ENCODE measurements at places on chromosomes 11 and 22.

DNA sequence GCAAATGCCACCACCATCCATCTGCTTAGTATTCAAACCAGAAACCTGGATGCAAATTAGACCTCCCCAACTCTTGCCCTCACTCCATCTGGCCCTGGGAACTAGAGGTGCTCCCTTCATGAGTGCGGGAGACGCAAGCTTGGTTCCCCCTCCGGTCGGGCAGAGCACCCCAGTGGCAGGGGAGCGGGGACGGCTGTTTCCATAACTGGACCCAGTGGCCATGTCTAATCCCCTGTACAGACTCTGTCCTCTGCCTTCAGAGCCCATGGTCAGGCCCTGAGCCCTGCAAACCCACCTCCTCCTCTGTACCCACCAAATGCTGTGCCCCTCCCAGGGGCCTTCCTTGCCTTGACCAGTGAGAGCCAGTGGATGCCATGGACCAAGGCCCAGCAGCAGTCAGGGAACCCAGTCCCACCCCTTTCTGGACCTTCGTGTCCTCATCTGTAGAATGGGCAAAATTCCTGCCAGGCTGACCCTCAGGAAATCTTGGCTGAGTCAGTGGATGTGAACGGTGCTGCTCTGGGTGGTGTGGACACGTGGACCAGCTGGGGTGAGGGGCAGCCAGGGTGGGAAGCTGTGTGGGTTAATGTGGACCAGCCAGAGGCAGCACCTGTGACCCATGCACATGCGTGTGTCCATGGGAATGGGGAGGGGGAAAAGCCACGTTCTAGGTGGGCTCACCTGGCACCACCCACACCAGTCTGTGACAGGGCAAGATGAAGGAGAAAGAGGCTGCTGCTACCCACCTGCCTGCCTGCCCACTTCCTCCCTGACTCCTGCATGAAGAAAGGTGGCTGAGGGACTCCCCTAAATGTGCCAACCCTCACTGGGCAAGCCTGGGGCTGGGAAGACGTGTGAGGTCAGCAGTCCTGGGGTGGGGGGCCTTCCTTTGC lies 72.8 kb downstream of the LRRC32 start:
- no peak for DNase-seq

DNA sequence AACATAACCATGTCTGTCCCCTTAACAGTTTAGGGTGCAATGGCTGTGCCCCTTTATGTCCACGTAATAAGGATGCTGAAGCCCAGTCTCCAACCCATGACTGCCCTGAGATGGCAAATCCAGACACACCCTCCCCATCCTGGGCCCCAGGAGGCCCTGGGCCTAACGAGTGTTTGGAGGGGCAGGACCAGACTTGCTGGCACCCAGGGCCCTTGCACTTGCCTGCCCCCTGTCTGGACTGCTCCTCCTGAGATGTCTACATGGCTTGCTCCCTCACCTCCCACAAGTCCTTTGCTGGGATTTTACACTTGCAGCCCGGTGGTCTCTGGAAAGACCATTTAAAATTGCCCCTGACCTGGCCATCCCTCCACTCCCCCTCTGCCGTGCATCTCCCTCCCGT lies 132.2 kb upstream of the NECTIN1 start:
- DNase-seq, result no peak

DNA sequence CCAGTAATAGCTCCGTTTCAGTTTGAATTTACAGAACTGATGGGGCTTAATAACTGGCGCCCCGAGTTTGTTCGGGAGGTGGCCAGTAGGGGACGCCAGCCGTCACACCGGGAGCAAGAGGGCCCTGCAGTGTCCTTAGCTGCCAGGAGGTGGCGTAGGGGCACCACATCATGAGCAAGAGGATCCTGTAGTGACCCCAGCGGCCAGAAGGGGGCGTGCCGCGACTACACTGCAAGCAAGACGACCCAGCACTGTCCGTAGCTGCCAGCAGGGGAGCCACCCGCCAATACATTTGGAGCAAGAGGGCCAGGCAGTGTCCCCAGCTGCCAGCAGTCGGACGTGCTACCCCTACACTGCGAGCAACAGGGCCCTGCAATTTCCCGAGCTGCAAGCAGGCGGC lies 663.7 kb upstream of the B3GAT1 start:
- no peak for DNase-seq

- no peak for DNase-seq
Measured at GRCh38 chr22:50205781-50206569, 5.2 kb downstream of the SELENOO start.

DNA sequence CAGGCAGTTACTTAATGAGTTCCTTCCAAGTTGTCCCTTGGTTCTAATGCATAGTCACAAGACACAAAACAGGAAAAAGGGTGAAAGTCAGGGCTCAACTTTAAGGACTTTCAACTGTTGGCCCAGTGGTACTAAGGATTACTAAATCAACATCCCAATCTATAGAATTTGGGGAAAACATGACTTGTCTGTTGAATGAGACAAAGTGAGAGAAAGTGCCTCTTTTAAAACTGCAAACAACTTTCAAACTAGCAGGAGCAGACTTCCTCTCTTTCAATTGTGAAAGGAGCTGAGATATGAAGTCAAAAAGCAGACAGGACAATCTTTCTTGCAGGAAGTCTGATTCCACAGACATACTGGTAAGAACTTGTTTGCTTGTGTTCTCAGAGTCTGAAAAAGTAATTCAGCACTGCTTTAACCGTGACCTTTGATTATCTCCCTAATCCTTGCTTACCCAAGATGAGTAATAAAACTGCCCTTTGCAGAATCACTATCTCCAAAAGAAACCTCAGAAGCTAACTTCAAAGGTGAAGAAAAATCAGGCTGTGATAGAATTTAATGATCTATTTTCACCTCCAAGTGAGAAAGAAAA lies 960.7 kb upstream of the RAG2 start:
- no peak for DNase-seq

DNA sequence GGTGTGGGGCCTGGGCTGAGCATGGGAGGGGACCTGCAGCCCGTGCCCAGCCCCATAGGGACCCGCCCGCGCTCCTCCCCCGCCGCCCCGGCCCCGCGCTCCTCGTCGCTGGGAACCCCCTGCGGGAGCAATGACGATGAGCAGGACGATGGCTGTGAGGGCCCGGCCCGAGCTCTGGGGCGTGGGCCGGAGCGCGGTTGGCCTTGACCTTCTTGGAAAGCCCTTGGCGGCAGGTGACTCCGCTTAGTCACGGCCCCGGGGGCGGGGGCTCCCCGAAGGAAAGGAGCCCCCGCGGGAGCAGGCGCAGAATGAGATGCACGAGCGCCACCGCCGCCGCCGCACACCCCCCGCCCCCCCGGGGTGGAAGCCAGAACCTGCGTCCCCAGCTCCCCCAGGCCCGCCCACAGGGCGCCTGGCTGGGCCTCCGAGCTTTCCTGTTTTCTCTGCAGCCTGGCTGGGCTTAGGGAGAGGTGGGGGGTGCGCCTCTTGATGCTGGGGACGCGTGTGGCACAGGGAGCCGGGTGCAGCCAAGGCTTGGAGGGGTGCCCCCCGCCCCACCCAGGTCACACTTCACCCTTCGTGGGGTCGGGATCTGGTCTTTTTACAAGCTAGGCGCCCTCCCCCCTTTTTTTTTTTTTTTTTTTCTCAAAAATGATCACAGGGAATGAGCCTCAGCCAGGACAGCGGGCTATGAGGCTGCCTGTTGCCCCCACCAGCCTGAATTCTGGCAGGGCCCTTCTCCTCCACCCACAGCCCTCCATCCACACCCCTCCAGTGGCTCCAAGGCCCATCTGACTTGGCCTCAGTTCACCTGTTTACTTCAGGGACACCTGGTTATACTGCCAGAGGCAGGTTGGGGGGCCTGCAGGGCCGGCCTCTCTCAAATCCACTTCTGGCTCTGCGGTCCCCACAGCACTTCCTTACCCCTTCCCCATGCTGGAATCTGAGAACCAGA lies 17.9 kb downstream of the CRELD2 start:
- peak; percentile 89 for DNase-seq

GRCh38 chr11:35938231-35938630 lies 5.6 kb upstream of the LDLRAD3 start:
- no peak for DNase-seq

DNA sequence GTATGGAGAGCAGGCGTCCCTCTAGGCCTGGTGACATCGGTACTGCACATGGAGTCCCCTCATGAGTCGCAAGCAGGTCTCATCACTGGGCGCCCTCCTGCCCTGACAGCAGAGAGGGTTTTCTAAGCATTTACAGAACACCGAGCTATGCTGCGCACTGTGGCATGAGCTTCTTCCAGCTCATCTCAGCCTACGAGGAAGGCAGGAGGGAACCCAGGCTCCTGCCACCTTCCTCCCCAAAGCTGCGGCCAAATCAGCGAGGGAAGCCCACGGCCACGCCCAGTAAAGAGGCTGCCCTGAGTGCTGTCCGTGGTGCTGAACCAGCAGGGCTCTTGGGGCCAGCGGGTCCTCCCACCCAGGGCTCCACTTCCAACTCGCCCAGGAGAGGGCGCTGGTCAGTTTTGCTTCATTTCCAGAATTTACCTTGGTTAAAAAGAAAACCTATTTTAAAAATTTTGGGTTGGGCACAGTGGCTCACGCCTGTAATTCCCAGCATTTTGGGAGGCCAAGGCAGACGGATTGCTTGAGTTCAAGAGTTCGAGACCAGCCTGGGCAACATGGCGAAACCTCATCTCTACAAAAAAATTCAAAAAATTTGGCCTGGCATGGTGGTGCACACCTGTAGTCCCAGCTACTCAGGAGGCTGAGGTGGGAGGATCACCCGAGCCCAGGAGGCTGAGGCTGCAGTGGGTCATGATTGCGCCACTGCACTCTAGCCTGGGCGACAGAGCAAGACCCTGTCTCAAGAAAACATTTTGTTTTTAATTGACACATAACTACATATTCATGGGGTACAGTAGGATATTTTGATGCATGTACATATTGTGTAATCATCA lies 34.2 kb downstream of the PHF21B start:
- no peak for DNase-seq

GRCh38 chr11:126456783-126457542 lies 101.5 kb downstream of the ST3GAL4 start:
- DNase-seq, result no peak

- DNase-seq, result no peak
Measured at GRCh38 chr22:50540381-50540780, 5.3 kb upstream of the KLHDC7B start.

- DNase-seq, result no peak
Measured at GRCh38 chr22:50083462-50084079, 1.7 kb downstream of the MLC1 start.

GRCh38 chr22:37230673-37231405 lies 13.2 kb downstream of the RAC2 start:
- DNase-seq, result peak; percentile 35

- no peak for DNase-seq
Measured at GRCh38 chr11:80196932-80197554, 756.2 kb upstream of the TENM4 start.

DNA sequence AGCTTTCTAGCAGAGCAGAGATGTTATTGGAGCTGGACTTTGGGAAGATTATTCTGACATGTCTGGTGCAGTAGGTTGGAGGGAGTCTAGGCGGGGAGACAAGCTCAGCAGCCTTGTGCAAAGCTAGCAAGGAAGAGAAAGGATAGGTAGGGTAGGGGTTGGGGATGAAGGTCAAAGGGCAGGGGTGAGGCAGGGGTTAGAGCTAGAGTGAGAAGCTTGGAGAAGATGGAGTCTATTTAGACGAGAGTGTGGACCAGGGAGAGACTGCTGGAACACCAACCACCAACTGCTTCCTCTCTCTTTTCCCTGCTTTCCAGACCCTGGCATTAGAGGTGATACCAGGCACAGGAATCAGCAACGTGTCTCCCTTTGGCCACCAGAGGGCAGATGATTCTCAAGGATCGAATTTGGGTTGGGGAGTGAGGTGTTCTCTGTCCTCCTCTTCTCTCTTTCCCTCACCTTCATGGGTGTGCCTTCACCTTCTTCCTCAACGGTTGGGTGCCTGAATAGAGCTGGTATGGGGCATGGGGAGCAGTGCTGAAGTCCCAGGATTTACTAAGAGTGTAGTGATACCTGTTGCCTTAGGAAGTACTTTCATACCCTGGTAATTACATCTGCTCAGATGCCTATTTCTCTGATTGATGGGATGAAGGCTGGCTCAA lies 1.8 kb upstream of the MARK2 start:
- peak; percentile 66 for DNase-seq

- no peak for DNase-seq
Measured at GRCh38 chr11:119169282-119169719, 776 bp downstream of the NLRX1 start.

DNA sequence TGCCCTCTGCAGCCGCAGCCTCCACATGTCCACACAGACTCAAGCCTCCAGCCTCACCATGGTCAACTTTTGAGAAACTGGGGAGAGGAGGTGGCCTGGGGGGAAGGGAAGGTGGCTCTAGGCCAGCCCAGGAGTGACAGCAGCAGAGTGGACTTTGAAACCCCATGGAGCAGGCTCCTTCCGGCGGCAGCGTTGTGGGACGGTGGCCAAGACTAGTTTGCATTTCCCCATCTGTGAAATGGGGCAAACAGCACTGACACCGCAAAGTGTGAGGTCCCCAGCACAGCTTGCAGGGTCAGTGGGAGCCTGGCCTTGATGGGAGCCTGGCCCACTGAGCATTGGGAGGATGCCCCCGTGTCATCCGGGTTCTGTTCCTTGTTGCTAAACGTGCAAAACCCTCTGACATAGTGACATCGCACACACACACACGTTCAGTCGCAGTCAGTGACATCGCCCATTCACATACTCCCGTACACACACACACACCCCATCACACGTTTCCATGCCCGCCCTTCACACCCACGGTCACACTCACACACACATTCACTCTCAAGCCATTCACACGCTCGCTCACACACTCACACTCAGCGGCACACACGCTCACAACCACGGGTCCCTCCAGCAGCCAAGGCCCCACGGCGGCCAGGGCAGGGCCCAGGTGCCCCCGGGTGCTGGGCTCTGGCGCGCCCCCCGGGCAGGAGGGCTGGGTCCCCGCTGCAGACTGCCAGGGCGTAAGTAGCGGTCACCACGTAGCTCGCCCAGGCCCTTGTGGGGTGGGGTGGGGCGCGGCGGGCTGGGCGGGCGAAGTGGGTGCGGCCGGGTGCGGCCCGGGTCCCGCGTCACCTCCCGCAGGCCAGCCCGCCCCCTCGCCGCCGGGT lies 585 bp downstream of the CYB5R3 start:
- peak; percentile 56 for DNase-seq

GRCh38 chr22:30238136-30238535 lies 8.4 kb downstream of the LIF start:
- DNase-seq, result no peak

GRCh38 chr11:16613512-16614381 lies 124.7 kb upstream of the C11orf58 start:
- DNase-seq, result peak; percentile 4

GRCh38 chr11:84812471-84812969 lies 814.6 kb downstream of the DLG2 start:
- no peak for DNase-seq
